ENCODE measurements at places on chromosomes 16 and 17.

GRCh38 chr17:27572665-27573064, 58.3 kb upstream of the LGALS9 start:
- peak; percentile 76 for DNase-seq

DNA sequence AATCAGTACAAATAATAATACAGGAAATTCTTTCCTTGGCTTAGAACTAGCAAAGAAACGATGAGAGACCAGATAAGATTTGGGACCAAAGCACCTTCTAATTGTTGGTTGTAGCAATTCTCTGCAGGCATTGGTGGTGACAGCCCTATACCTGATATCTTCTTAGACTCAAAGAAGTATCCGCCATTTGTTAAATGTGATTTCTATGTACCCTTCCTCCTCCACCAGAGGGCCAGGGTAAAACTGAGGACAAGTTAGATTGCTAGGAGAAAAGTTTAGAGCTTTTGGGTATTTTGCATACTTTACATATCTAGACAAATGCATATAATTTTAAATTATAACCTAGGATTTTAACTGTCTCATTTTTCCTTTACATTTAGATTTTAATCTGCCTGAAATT, 304.3 kb downstream of the HS3ST4 start:
- DNase-seq = no peak

DNA sequence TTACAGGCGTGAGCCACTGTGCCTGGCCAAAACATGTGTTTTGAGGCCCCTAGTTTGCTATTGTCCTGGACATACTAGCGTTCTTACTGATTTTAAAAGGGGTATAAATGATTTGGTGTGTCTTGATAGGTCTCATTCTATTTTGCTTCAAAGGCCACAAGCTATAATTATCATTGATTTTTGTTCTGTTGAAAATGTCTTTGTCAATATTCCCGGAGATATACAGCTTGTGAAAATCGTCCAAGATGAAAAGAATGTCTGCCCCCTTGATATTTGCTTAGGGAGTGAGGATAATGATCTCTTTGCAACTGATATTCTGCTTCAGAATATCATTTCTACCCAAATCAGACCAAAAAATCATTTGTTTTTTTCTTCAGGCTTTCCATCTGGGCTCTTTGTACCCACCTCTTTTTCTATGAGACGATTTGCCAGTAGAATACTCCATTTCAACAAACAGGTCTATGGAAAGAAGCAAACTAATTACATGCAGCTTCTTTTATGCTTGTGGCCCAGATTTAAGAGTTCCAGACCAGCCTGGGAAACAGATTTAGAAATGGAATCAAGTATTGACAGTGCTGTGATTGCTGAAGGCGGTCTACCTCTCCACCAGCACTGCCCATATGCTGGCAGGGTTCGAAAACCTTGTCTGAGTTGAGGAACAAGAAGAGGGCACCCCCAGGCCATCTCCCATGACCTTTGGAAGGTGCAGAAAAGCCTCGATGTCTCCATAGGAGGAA, 14.1 kb upstream of the ST6GALNAC1 start:
- DNase-seq = no peak

- no peak for DNase-seq
Observed at GRCh38 chr17:46056800-46057304, 57.8 kb downstream of the STH start.

GRCh38 chr16:62805221-62805857, 769.1 kb upstream of the CDH8 start:
- no peak for DNase-seq

- DNase-seq = no peak
Observed at GRCh38 chr17:37661400-37662014, 18.3 kb upstream of the DDX52 start.

- no peak for DNase-seq
Observed at GRCh38 chr16:24537474-24538337, 1.7 kb upstream of the RBBP6 start.

Measured in stimulated activated CD4-positive, alpha-beta T cell treated with anti-CD3 and anti-CD28 coated beads, Interleukin-4, amount 100 ng/mL, for 24 hours (primary cell).